Stimulated activated effector memory CD8-positive, alpha-beta T cell treated with anti-CD3 and anti-CD28 coated beads, Interleukin-12 subunit alpha, Interleukin-12 subunit beta, amount 100 ng/mL, for 72 hours (primary cell): ENCODE measurements at places on chromosomes 12 and 14.
A peak's percentile ranks its signal among the peaks of the same experiment; 100 is the strongest.

GRCh38 chr12:117098361-117099217, 627 bp downstream of the TESC start:
- DNase-seq = peak; percentile 68

DNA sequence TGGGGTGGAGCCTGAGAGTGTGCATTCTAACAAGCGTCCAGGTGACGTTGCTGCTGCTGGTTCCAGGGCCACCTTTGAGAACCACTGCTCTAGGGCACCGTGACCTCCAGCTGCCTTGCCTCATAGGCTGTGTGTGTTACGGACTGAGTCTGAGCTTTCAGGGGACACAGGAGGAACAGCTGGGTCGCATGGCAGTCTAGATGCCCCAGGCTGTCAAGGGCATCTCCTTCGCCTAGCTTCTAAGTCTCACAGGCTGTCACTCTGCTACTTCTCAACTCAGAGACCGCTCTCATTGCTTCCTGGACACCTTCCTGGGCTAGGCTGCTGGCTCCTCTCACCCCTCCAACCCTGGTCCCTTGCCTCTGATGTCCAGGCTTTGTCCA, 965 bp downstream of the KRT73 start:
- DNase-seq = no peak

DNA sequence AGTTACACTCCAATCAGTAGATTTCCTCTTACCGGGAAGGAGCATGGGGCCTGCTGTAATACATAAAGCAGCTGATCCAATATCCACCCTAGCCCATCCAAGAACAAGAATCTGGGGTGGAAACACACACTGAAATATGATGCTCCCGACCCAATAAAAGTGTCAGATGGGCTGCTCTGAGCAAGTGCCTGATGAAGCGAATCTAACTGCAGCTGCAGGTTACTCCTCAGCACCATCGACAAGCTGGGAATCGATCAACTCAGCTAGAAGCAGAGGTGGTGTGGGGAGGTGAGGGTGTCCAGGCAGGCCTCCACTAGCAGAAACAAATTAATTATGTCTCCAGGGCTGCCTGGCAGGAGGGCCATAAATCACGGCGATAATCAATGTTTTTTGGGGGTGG, 64.0 kb upstream of the WSCD2 start:
- no peak for DNase-seq

DNA sequence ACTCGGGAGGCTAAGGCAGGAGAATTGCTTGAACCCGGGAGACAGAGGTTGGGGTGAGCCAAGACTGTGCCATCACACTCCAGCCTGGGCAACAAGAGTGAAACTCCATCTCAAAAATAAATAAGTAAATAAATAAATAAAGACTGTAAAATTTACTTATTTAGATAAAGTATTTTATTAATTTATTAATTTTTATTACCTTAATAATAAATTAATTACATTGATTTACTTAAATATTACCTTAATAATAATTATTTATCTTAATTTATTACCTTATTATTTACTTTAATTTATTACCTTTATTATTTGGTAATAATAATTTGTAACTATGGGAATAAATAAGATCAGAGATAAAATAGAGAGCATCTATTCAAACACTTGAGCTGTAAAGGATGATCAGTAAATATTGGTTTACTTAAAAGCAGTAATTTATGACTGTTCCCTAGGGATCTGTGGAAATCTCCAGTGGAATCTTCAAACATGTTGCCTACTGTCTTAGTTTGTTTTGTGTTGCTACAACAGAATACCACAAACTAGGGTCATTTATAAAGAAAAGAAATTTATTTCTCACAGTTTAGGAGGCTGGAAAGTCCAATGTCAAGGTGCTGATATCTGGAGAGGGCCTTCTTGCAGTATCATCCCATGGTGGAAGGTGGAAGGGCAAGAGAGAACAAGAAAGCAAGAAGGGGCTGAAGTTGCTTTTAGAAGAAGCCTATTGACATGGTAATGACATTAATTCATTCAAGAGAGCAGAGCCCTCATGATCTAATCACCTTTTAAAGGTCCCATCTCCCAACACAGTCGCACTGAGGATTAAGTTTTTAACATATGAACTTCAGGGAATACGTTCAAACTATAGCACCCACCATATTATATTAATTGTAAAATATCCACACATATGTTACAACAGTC, 37.1 kb downstream of the SOCS2 start:
- no peak for DNase-seq

GRCh38 chr12:129561304-129561703, 342.5 kb downstream of the TMEM132D start:
- DNase-seq = no peak

GRCh38 chr12:75964150-75964549, 67.4 kb downstream of the PHLDA1 start:
- no peak for DNase-seq

- DNase-seq = no peak
These were observed 35.0 kb upstream of the MANSC4 start for GRCh38 chr12:27814851-27815591.

- DNase-seq = no peak
These were observed 2.5 kb downstream of the SYNE2 start for GRCh38 chr14:63855281-63855680.

DNA sequence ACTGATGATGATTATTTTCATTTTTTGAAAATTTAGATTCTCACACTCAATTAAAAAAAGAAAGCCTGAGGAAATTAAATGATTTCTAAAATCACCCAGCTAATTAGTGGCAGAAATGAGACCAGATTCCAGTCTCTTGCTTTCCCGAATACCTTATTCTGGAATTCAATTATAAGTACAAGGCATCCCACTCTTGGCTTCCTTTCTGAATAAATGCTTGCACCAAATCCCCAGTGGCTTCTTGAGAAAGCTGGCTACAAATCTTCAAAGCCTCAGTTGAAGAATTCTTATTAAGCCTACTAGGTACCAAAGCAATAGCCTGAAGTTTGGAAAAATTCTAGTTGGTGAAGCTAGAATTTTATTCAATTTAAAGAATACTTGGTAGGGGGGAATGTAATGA, 476.6 kb downstream of the DIO2 start:
- DNase-seq = no peak

GRCh38 chr14:75752907-75753594, 92.0 kb downstream of the TTLL5 start:
- DNase-seq = no peak

GRCh38 chr12:53999559-54000115, 324 bp upstream of the HOXC9 start:
- DNase-seq = no peak

- DNase-seq = no peak
These were observed 12.9 kb downstream of the TBX3 start for GRCh38 chr12:114671066-114671442.

- DNase-seq = no peak
These were observed 10.9 kb upstream of the MYH7 start for GRCh38 chr14:23446291-23446851.

DNA sequence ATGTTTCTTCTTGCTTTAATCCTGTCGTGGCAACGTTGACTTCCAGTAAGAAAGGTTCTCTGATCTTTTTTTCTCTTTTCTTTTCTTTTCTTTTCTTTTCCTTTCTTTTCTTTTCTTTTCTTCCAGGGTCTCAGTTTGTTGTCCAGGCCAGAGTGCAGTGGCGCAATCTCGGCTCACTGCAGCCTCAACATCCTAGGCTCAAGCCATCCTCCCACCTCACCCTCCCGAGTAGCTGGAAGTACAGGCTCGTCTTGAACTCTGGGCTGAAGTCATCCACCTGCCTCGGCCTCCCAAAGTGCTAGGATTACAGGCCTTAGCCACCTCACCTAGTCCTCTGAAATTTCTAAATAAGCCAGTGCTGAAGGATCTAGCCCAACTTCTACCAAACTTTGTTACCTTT, 1.3 kb upstream of the MAP3K9 start:
- no peak for DNase-seq

- DNase-seq = no peak
These were observed 32.0 kb upstream of the SELPLG start for GRCh38 chr12:108665608-108666202.

- no peak for DNase-seq
These were observed 52.6 kb upstream of the CISTR start for GRCh38 chr12:53804429-53804828.

GRCh38 chr14:69040353-69040752, 61.3 kb upstream of the ACTN1 start:
- no peak for DNase-seq

DNA sequence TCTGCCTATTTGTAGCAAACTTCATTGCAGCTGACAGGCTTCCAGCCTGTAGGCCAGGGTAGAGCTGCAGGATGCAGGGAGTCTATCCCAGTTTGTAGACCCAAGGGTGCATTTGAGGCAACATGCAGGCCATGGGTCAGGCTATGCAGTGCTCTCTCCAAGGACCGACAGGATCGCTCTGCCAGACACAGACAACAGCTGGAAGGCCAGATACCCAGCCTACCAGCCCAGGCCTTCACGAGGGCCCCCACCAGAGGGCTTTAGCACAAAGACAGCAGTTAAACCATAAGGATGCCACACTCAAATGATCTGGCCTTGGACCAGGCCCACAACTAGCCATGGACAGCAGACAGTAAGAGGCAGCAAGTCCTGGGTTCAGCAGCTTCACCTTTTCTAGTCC, 10.3 kb downstream of the KCTD10 start:
- DNase-seq = no peak

DNA sequence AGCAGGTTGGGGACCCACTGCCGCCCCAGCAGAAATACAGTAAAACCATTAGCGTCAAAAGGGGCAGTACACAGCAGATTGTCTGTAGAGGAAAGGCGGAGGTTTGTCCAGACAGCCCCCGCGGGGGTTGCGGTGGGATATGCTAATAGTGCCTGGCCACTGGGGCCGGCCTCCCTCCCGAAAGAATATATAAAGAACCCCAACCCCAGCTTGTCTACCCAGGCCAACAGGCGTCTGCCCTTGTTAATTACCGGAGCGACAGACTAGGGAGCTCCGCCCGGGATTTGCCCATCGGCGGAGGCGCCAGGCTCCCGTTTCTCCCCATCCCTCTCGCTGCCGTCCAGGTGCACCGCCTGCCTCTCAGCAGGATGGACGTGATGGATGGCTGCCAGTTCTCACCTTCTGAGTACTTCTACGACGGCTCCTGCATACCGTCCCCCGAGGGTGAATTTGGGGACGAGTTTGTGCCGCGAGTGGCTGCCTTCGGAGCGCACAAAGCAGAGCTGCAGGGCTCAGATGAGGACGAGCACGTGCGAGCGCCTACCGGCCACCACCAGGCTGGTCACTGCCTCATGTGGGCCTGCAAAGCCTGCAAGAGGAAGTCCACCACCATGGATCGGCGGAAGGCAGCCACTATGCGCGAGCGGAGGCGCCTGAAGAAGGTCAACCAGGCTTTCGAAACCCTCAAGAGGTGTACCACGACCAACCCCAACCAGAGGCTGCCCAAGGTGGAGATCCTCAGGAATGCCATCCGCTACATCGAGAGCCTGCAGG, at the start of gene MYF5:
Gene MYF5 (plus strand): TSS at position 217 of the 774 bp plus-strand sequence. CDS start 152 bp downstream, at position 369.
- DNase-seq = no peak

GRCh38 chr14:38762845-38763244, 340.2 kb downstream of the SEC23A start:
- no peak for DNase-seq

GRCh38 chr12:99454539-99455172, 192.9 kb upstream of the GARIN6 start:
- DNase-seq = no peak

DNA sequence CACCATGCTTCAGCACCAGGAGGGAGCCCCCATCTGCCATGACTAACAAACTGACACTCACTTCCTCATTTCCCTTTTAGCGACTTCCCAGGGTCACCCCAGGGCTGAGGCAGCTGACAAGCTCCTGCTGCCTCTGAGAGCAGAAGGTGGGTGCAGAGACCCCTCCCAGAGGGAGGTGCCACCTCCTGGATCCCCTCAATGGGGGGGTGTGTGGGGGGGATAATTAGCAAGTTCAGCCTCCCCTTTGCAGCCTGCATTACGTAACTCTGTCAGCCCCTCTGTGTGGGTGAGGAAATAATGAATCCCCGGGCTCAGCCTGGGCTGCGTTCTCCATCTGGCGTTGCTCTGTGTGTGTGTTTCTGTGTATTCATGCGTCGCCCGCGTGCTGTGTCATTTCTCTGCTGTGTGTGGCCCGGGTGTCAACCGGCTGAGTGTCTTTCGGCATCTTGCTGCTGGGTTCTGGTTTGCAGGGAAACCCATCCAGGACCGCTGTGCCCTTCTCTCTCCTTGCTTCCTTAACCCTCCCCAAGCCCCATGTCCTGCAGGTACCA, 28.0 kb downstream of the NOS1 start:
- DNase-seq = no peak

- DNase-seq = no peak
These were observed 65.2 kb upstream of the DIO3 start for GRCh38 chr14:101495827-101496775.

DNA sequence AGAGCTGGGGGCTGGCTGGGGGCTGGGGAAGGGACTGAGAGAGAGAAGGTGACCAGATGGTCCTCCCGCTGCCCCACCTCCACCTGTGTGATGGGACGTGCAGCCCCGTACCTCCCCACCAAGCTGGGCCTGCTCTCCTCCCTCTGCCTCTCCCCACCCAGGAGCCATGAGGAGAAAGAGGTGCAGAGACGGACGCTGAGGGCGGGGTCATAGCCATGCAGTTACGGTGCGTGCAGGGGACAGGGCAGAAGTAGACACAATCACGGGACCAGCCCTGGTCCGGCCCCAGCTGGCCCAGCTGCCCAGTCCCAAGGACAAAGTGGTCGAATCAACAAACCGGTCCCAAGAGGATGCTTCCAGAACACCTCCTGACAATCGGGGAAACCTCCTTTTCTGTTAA, 33.2 kb downstream of the RFLNA start:
- no peak for DNase-seq

- DNase-seq = no peak
These were observed 155.7 kb upstream of the BTG1 start for GRCh38 chr12:92301356-92301755.

- no peak for DNase-seq
These were observed 6.7 kb downstream of the RIMBP2 start for GRCh38 chr12:130709151-130709970.

DNA sequence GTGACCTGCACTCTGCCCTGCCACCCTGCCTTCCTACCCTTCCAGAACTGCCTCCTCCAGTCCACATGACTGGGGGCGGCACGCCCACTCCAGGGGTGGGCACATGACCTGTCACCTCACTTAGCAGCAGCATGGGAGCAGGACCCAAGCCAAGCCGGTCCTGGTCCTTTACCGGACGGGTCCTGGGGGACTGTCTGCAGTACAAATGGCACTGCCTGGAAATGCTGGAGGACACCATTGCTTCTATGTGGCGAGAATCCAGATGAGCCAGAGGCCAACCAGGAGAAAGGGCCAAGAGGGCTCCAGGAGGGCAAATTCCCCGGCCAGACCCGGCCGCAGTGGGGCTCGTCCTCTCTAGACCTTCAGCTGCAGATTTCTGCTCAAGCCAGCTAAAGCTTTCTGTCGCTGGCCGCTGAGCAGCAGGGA, 33.1 kb downstream of the ITPK1 start:
- DNase-seq = no peak

DNA sequence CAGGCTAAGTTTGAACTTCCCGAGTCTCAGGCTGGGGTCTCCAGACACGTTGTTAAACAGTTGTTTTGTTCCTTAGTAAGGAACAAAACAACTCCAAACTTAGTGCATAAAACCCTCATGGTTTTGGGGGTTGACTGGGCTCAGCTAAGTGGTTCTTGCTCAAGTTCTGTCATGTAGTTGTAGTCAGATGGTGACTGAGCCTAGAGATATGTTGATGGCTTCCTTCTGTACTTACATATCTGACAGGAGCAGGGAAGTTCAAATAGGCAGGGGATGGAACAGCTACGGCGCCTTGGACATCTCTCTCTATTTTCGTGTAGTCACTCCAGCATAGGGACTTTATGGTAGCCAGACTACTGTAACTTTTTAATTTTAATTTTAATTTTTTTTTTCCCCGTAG, 45.7 kb downstream of the SPATS2 start:
- no peak for DNase-seq

- no peak for DNase-seq
These were observed 59.6 kb downstream of the FBXL14 start for GRCh38 chr12:1534748-1535147.
